NCI-H345 (cell line): ENCODE measurements at places on chromosomes 16 and 17.

GRCh38 chr16:21283521-21284289 is 5.6 kb upstream of the CRYM start:
- peak; percentile 21 for DNase-seq

DNA sequence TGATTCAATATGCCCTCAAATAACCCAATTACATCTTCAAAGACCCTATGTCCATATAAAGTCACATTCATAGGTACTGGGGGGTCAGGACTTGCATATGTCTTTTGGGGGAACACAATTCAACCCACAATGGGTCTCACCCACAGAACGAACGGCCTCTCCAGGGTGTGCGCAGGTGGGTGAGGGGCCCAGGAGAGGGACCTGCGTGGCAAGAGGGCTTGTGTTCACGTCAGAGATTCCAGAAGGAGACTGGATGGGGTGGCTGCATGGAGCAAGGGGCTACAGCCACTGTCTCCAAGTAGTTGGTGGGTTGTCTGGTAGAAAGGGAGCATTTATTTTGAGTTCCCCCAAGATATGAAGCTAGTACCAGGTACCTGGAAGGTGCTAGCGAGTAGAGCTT is 212.2 kb downstream of the SEC14L1 start:
- no peak for DNase-seq

DNA sequence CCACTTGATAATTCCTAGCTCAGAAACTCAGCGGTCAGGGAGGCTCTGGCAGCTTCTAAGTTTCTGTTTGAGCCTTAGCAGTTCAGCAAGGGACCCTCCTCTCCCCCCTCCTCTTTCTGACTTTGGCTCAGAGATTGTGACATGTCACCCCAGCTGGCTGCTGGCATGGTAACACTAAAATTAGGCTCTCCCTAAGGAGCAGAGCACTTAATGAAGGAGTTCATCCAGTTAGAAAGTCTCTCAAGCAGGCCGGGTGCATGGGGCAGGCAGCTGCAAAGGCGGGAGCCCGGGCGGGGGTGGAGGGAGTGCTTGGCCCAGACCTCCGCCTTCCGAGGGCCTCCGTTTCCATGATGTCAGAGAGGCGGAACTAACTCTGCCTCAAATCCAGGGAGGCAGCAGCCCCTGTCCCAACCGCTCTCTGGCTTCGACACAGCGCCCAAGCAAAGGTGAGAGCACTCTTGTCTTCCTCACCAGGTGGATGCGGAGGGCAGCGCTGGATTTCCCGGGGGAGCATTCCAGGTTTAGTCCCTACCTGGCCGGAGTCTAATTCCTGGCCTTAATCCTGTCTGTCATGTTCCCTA is 128.0 kb upstream of the PLCG2 start:
- peak; percentile 70 for DNase-seq

DNA sequence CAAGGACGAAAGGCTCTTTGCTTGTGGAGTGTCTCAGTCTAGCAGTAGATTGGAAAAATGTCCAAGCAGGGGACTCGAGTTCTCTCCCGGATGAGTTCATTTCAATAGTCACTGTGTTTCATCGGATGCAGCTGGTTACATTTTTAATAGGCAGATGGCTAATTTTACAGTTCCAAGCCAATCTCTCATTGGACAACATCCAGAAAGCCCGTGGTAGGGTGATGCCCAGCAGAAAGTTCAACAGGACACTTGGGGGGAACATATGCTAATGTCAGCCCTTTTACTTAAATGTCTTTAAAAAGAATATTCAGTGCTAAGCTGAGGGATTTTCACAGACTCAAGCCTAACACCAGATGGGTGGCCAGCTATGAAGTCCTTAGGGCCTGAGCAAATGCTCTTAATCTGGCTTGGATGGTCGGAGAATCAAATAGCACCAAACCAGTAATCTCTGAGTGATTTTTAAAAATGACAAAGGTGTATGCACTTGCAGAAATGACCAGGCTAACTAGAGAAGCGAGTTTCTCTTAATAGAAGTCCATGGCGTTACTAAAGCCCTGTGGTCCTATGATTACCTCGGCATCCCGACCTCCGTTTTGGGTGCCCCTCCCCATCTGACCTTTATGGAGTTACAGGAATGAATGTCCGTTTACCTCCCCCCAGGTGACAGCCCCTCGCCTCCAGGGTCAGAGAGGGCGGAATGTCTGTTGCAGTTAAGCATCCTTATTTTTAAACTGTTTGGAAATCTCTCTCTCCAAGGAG is 289.2 kb upstream of the SALL1 start:
- peak; percentile 60 for DNase-seq

- no peak for DNase-seq
Measured at GRCh38 chr17:44269535-44270240, 1.8 kb upstream of the SLC4A1 start.

DNA sequence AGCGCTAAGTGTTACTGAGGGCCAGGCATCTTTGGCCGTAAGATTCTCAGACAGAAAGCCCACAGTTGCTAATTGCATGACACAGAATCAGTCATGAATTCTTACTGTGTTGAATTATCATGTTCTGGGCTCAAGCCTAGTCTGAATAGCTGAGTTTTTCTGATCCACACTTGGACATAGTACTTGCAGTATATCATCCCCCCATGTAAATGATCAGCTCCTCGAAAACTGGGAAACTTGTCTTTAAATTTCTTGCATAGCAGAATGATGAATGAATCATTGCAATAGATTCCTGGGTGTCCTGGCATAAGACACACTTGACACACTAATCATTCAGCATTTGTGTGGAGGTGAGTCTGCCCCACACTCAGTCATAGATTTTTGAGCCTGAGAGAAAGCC is 2.2 kb downstream of the MLYCD start:
- DNase-seq = no peak

DNA sequence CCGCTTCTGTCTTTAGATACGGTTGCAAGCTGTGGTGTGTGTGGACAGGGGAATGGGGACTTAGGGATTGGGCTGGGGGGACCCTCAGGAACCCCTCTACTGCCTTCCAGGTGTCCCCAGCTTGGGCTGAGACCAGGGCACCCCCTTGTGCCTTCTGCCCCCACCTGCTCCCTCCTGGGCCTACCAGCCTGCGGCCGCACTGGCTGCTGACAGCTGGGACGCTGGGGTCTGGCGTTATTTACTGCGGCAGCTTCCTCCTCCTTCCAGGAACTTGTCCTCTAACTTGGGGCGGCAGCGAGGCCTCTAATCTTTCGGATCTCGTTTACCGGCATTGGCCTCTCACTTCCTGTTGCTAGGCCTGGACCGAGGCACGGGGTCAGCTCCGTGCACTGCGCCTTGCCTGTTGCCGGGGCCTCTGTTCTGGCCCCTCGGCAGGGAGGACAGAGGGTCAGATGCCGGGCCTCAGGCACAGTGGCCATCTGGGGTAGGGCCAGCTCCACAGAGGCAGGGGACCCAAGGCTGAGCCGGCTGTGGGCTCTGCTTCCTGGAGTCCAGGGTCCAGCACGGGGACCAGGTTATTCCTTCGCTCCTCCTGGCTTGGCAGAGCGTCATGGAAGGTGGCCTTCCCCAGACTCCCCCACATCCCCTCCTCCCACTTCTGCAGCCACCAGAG is 31.8 kb downstream of the TMEM235 start:
- no peak for DNase-seq

DNA sequence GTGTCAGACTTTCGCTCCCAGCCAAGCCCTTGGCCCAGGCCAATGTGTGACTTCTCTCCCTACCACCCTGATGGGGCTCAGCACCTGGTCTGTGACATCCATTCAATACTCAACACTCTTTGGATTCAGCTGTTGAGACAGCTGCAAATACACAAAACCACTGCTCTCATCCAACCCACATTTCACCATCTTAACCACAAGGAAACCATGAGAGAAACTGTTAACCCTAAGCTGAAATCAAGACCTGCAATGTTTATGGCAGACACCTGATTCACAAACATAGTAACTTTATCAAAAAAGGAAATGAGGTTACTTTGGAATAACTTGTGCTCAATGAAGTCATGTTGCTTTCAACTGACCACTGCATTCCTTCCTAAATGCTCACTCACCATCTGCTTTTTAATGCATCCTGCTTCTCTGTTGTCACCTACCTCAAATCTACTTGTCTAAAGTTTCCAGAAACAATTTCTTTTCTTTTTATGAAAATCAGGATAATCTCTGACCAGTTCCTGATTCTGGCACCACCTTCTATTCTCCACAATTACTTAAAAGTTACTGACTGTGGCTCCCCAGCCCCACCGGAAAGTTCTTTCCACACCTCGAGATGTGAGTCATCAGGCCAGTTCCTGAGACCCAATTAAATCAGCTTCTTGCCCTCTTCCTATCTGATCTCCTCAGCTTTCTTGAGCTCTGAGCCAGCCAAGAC is 88.2 kb downstream of the NOG start:
- no peak for DNase-seq

- DNase-seq = no peak
Measured at GRCh38 chr17:55456307-55457240, 34.9 kb upstream of the MMD start.

GRCh38 chr16:50801036-50801435 is 59.1 kb downstream of the CYLD start:
- DNase-seq = no peak

DNA sequence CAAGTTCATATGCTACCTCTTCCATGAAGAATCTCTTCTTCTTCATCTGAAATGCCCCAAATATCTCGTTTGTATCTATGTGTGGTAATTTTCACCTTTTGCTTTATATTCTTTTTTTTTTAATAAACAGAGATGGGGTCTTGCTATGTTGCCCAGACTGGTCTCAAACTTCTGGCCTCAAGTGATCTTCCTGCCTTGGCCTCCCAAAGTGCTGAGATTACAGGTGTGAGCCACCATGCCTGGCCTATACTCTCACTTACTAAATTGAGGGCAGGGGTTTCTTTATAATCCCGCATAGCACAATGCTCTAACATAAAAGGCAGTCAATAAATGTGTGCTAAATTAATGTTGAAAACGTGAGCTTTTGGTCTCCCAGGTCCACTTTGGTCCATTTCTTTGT is 30.6 kb downstream of the RNF43 start:
- DNase-seq = no peak

DNA sequence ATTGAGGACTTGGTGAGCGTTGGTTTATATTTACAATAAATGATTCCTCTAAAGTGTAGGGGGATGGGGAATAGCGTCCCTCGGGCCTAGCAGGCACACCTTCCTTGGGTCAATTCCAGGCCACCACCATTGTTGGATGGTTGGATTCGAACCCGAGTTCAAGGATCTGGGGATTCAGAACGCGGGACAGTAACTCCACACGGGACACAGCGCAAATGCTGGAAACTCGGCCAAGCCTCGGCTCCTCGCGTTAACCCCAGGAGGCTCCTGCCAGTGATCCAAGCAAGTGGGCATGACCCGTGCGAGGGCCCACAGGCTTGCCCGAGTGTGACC is 613 bp downstream of the B9D1 start:
- no peak for DNase-seq

DNA sequence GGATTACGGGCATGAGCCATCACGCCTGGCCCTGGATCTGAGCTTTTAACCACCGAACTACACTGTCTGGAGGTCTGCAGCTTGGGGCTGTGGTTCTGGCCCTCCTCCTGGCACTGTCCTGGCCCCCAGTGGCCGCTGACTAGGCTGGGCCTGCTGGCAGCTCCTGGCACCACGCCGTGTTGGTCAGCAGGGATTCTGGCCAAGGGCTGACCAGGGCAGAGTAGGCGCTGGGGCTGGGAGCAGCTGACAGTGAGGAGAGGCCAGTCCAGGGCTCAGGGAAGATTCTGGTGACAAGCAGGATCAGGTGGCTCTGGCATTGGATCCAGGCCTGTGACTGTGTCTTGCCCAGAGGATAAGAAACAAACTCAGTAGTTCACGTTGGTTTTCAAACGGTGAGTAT is 14.6 kb downstream of the EEF2K start:
- DNase-seq = no peak

GRCh38 chr16:47162670-47163420 is 19.1 kb upstream of the NETO2 start:
- DNase-seq = no peak

DNA sequence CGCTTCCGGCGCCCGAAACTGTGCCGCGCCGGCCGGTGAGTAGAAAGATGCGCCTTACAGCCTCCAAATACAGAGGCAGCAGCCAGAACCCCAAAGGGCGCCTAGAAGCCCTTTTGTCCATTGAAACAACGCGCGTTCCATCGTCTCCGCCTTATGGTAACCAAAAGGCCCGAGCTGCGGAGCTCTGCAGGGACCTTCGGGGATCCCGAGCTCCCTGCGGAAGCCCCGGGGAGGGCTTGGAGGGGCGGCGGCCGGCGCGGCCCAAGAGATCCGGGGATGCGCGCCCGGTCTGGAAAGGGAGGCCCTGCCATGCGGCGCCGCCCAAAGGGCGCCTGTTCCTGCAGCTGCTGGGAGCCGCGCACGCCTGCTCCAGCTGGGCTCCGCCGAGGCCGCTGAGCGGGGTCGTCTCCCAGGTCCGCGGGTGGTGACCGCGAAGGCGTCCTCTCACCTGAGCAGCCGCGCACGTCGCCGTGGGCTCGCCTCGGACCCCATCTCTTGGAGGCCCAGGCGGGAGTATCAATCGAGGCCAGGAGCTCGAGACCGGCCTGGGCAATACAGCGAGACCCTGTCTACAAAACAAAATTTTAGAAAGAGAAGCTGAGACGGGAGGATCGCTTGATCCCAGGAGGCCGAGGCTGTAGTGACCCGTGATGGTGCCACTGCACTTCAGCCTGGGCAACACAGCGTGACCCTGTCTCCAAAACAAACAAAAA is 742 bp upstream of the FBXO31 start:
- peak; percentile 63 for DNase-seq

GRCh38 chr17:34525651-34526050 is 53.7 kb upstream of the TMEM132E start:
- no peak for DNase-seq

DNA sequence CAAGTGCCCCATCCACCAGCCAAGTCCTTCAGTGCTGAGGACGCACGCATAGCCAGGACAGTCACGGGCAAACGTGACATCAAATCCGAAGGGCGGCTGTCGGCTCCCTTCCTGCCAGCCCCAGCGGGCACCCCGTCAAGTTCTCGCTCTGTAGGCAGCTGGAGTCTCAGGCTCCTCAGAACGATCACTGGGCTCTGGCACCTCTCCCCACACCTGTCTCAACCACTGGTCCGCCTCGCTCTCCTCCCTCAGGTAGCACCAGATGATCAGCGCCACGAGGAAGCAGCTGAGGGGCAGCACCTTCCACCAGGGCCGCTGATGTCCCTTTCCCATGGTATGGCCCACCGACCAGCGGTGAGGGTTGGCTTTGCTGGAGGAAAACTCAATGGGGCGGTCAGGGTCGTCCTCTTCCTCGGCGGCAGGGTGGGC is 422 bp downstream of the UQCC4 start:
- DNase-seq = peak; percentile 40

GRCh38 chr17:11330006-11330405 is 89.0 kb downstream of the SHISA6 start:
- DNase-seq = no peak

GRCh38 chr16:79563921-79564320 is 36.6 kb downstream of the MAF start:
- DNase-seq = no peak

DNA sequence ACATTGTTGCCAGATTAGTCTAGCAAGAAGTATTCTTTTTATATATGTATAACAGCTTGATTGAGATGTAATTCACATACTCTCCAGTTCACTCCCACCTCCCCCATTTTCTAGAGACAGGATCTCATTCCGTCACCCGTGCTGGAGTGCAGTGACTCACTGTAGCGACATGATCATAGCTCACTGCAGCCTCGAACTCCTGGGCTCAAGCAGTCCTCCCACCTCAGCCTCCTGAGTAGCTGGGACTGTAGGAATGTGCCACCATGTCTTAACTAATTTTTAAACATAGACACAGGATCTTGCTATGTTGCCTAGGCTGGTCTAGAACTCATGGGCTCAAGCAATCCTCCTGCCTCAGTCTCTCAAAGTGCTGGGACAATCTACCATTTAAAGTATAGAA is 3.3 kb upstream of the RSAD1 start:
- no peak for DNase-seq

- DNase-seq = no peak
Measured at GRCh38 chr16:56300242-56300623, 108.9 kb downstream of the GNAO1 start.
